Karpas-422 (cell line): ENCODE measurements at places on chromosomes 5 and 9.
A peak's percentile ranks its signal among the peaks of the same experiment; 100 is the strongest.

DNA sequence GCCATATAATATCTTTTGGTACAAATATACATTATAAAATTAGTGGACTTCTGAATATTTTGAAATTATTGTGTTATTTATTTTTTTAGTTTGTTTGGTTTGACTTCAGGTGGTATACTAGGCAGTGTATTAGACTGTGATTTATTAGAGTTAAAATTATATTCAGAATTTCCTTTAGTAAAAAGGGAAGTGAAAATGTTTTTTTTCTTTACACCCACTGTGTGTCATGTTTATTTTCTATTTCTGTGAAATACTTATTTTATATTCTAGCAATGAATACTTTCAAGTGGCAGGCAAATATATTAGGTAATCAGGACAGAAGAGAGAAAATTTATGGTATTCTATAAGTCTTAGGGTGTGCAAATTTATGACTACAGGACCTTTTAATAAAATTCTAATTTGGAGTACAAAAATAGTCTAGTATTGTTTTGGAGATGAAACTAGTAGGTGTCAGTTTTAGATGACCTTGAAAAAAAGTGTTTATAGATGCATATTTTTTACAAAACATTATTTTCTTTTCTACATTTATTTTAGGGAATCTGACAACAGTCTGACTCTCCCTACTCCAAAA lies 8.8 kb downstream of the CSNK1G3 start:
- peak; percentile 55 for DNase-seq

- no peak for DNase-seq
Observed at GRCh38 chr5:124927735-124928134, 181.3 kb upstream of the ZNF608 start.

GRCh38 chr9:12760758-12761157 lies 14.1 kb upstream of the LURAP1L start:
- DNase-seq: no peak

DNA sequence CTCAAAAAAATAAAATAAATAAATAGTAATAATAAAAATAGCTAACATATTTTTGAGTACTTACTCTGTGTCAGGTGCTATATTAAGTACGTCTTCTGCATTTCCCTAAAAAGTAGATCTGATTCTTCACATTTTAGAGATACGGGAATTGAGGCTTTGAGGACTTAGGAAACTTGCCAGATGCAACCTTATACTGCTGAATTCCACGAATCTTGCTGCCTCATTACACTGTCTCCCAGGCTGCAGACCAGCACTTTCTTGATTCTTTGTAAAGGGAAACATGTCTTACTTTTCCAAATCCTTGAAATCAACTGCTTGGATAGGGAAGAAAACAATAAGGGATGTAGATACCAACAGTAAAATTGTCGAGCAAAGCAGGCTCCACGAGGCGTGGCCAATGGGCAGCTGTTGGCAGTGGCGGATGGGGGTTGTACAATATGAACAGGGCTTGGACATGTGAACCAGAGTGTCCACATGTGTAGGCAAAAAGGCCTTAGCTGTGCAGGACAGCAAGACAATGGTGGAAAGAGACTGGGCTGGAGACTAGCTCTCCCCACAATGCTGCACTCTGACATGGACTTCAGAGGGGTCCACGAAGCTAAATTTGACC lies 124.3 kb upstream of the RAI14 start:
- DNase-seq: no peak

DNA sequence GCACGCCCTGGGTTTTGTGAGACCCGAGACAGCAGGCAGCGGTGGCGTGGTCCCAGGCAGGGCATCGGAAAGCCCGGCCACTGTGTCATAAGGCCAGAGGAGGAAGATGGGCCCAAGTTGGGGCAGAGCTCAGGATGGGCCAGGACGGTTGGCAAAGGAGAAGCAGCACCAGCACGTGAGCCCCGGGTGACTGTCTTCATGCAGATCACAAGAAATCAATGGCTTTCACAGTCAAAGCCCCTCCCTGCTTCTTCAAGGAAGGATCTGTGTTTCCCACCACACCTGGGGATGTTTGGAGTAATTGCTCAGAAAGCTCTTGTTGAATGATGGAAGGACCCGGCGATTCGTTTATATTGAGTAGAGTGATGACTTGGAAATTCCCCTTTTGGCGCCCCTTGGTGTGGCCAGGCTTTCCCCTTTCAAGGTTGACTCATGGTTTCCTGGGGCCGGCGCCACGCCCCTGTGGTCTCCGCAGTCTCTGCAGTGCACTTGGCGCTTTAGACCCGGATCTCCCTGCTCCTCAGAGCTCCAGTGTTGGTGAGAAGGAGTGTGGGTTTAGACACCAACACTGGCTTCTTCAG lies 52.1 kb downstream of the IL31RA start:
- DNase-seq: no peak

DNA sequence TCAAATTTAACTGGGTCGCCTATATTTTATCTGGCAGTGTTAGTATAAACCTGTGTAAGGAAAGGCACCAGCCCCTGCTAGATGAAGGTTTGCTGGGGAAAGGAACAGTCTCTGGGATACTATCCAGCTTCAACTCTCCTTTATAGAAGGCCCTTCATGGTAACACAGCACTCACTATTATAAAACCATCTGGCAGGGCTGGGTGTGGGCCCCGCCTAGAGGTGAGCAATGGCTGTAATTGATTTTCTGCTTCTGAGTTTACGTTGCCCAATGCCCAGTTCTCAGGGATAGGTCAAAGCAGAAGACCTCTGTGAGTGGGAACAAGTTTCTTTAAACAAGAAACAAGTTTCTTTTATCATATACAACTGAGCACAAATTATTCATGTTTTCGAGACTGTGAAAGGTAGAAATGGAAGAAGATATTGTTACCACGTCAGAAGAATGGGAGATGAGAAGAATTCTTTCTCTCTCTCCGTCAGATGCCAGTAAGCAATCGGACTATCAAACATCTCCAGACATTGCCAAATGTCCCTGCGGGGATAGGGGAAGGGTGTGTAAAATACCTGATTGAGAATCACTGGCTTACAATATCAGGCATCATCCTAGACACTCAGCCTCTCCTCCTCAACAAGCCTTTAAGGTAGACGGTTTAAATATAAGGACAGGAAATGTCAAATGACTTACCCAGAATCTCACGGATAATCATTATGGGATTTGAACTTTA lies 205.9 kb downstream of the PDZD2 start:
- DNase-seq: no peak

- no peak for DNase-seq
Observed at GRCh38 chr5:129244478-129244877, 149.9 kb downstream of the ISOC1 start.

DNA sequence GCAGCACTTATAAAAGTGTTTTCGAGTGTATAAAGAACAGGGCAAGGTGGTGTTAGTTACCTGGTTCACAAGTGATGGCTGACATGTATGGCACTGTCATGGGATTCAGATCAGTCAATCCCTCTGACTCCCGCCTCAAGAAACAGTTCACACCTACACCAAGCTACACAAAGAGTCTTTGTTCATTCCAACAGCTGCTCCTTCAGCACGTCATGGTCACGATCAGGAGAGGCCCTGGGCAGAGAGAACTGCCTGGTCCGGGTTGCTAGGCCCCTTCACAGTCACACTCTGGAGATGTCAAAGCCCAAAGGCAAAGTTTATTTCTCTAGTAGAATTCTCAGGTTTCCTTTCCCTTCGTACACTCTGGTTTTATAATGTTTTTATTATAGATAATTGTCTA lies 426.7 kb downstream of the ZSWIM6 start:
- no peak for DNase-seq

GRCh38 chr9:88197016-88197415 lies 58.7 kb upstream of the SPATA31C2 start:
- no peak for DNase-seq
